ENCODE measurements at places on chromosomes 16 and 17.
A peak's percentile ranks its signal among the peaks of the same experiment; 100 is the strongest.

GRCh38 chr16:65713181-65713808 is 591.4 kb upstream of the CDH11 start:
- no peak for DNase-seq

DNA sequence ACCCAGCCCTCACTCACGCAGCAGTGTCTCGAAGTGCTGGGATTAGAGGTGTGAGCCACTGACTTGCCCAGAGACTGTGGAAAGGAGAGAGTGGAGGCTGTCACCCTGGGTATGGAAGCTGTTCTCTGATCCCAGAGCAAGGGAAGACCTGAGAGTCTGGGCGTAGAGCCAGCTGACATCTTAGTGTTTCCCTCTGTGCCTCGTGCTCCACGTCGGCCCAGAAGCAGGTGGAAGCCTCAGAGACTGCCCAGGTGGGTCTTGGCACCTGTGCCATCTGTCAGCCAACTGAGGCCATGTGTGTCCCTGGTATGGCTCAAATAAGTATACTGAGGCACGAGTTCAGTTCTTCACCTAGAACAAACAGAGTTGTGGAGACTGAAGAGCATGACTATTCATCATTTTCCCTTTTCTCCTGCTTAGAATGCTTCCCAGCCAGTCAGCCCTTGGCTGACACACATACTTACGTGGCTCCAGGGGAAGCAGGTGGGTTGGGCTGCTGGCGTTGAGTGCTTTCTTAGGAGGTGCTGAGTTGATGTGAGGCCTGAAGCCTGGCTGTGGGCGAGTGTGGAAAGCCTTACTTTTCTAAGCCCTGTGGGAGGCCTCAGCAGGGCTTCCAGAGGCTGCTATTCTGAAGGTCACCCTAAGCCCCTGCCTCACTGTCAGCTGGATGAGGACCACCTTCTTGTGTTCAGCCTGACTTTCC is 8.1 kb downstream of the CTRL start:
- no peak for DNase-seq

DNA sequence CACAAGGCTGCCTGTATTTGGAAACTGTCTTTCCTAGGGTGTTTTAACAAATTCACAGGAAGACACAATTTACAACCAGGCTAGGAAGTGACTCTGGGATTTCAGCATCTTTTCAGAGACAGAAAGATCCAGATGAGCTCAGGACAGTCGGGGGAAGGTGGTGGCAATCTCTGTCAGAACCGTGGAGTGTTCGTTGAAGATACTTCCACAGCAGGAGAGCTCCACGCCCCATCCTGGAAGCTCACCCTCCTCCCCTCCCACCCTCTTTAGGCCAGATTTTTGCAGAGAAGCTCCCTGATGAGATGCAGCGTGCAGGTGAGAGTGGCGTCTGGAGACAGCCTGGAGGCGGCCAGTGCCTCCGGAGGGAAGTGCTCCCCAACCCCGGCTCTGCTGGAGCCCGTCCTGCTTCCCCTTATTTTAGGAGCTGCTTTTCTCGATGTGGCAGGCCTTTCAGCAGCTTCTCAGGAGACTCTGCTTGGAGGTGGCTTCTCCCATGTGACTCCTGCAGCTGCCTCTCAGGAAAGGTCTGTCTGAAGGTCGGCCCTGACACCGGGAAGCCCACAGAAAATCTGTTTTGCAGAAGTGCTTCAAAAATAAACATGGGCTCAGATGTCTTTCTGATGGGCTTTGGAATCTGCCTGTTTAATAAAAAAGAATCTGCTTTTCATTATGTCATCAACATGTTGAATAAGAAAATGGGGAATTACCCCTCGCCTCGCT is 186.4 kb upstream of the CHMP6 start:
- no peak for DNase-seq

GRCh38 chr17:59760160-59760559 is 52.7 kb downstream of the VMP1 start:
- no peak for DNase-seq

- DNase-seq, result peak; percentile 68
Observed at GRCh38 chr16:75789237-75789636, 62.9 kb upstream of the CPHXL start.

DNA sequence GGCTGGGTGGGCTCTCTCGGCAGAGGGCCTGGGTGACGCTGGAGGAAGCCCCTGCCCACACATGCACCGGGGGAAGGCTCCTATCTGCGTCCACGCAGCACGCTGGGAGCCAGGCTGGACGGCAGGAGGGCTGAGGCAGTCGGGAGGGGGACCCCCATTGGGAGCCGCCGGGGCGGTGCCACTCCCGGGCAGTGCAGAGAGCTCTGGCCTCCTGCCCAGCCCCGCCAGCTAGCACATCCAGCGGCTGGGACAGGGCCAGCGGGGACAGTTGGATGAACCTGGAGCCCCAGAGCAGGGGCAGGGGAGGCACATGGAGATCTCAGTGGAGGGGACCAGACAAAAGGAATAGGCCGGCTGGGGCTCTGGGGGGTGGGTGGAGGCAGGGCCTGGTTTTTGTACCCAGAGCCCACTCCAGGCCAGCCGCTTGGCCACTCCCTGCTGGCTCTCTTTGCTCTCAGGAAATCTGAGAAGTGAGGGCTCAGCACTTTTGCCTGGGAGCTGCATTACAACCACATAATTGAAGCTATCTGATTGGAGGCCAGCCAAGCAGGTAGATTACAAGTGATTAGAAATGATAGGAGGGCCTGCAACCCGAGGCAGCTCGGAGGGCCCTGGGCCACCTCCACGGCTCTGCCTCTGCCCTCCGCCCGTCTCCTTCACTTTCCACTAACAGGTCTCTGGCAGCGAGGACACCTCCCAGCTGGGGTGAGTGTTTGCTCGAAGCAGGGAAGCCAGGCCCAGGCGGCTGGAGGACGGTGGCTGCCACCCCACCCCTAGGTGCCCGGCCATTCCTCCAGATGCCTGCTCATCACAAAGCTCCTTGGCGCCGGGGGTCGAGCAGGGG is 40.1 kb downstream of the ENGASE start:
- DNase-seq, result peak; percentile 2

GRCh38 chr16:4897328-4897727 is 39.6 kb downstream of the PPL start:
- no peak for DNase-seq

DNA sequence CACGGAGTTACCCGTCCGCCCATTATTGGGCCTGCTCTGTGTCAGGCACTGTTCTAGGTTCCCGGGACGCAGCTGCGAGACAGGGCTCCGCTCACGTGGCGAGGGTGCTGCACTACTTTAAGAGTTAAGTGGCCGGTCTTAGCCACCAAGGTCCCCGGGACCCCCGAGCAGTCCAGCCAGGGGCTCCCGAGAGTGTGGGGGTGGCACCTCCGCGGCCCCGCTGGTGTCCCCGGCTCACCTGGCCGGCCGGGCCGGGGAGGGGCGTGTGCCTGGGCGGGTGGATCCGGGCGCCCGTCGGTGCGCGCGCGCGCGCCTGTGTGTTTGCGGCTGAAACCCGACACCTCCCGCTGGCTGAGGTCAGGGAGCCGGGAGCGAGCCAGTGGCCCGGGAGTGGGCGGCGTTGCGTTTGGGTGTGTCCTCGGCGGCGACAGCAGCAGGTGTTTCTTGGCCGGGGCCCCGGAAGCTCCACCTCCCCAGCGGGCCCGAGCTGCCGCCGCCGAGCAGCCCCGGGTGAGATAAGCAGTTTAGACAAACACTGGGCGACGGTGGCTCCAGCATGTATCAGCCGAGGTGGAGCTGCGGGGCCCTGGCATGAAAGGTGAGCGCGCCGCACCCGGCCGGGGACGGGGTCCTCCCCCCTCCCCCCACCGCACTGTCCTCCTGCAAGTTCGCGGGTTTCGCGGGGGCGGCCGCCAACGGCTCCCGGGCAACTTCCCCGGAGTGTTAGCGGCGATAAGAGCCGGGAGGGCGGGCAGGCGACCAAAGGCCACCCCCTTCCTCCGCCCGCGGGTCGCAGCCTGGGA is at the start of gene GSE1:
TSS of gene GSE1 (plus strand) at position 522 of the 803 bp plus-strand sequence. CDS start at position 592, 70 bp downstream.
- DNase-seq, result peak; percentile 70

GRCh38 chr16:31148281-31148728 is 1.6 kb downstream of the PRSS36 start:
- no peak for DNase-seq

GRCh38 chr17:78898947-78899346 is 4.1 kb downstream of the CEP295NL start:
- DNase-seq, result no peak

- no peak for DNase-seq
Observed at GRCh38 chr16:12995721-12996372, 94.4 kb downstream of the SHISA9 start.

- peak; percentile 73 for DNase-seq
Observed at GRCh38 chr17:21511363-21512195, 135.4 kb downstream of the KCNJ12 start.

DNA sequence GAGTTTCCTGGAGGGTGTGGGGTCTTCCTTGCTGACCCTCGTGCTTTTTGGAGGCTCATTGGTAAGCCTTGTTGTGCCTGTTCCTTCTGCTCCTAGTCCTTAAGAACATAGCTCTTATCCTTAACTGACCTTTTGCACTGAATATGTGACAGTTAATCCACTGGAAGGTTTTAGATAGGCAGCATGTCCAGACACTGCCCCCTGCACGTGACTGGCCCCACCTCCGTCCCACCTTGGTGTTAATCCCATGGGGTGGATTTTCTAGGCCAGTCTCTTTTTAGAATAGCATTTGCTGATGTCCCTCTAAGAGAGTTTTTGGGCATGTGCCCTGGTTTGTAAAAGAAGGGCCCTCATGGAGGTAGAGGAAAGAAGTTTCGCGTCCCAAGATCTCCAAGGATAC is 58.3 kb downstream of the RBFOX1 start:
- DNase-seq, result no peak

DNA sequence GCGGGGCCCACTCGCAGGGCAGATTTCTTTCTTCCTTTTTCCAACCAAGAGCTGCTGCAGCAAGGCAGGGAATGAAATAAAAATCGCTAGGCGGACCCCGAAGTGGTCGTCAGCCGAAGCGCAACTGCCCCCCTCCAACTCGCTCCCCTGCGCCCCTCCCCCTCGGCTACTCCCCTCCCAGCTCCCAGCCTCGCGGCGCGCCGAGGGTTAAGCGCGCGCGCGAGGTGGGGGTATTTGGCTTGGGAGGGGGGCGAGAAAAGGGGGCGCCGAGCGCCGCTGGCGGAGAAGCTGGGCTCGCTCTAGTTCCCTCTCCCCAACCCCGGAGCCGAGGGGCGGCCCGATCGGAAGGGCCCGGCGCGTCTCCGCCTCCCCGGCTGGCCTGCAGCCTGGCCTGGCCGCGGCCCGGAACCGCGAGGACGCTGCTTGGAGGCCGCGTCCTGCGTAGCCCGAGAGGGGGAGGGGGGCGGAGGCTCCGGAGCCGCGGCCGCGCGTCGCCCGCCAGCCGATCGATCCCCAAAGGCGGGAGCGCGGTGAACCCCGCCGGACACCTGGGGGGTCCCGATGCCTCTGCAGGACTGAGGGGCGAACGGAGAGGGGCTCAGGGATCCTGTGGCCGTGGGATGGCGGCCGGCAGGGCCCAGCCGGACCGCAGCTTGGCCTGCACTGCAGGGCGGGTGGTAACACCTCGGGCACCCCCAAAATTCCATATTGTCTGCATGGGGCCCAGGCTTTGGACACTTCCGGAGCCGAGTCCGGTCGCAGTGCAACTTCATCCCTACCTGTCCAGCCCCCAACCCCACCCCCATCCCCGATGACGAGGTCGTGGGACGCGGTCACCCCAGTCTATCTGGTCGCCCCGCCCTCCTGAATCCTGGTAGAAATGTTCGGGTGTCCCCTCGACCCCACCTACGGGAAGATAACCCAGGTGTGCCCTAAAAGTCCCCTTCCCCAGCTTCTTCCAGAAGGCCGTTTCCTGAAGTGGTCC is 4.9 kb upstream of the CBX4 start:
- DNase-seq, result peak; percentile 63

GRCh38 chr16:87895641-87896141 is 26.4 kb upstream of the SLC7A5 start:
- DNase-seq, result no peak

DNA sequence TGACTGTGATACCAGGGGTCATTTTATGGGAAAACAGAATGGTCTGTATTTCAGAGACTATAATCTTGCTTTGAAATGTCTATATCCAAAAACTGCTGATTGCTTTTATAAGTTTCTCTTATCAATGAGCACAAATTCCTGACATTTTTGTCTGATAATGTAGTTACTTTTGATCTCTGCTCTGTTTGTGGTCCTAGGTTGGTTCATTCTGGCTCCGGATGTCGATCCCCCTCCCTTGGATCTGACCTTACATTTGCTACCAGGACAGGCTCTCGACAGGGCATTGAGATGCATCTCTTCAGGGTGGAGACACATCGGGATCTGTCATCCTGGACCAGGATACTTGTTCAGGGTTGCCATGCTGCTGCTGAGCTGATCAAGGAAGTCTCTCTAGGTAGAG is 27.3 kb upstream of the VPS4A start:
- DNase-seq, result no peak

DNA sequence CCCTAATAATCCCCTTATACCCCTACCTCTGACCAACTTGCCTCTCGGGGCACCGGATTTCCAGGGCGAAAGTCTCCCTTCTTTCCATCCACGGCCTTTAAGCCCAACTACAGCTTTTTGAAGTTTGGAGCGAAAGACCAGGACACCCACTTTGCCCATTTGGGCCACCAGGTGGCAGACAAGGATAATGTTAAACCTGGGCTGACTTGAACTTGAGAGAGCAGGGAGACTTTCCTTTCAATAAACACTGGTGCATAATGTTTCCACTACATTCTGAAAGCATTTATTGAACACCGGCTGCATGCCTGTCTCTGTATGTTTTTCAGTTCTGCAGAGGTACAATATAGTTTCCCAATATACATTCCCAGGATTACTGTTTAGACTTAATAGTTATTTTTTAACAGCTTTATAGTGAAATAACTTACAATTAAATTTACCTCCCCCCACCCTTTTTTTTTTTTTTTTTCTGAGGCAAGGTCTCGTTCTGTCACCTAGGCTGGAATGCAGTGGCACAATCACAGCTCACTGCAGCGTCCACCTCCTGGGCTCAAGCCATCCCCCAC is 6.9 kb upstream of the CES3 start:
- DNase-seq, result peak; percentile 83

GRCh38 chr16:24124291-24124690 is 131.8 kb upstream of the CACNG3 start:
- DNase-seq, result no peak
